Hematopoietic multipotent progenitor cell treated with erythropoietin and hydrocortisone succinate and interleukin-3 and kit ligand, for 17 days (in vitro differentiated cells): ENCODE measurements at places on chromosomes 6 and 20.

- DNase-seq, result no peak
Measured at GRCh38 chr6:116380346-116380745, 9.6 kb downstream of the DSE start.

DNA sequence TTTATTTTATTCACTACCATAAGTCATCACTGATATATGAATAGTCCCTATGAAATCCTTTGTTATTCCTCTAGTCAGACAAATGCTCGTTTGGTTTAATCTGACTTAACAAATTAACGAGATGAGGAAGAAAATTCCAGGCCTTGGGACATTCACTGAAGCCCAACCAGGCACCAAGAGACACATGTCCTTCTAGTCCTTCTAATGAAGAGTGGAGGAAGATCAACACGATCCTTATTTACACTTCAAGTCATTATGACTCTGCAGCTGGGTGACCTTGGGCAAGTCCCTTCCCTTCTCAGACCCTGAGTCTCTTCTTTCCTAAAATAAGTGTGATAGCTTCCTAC, 117.5 kb downstream of the CEBPB start:
- no peak for DNase-seq

DNA sequence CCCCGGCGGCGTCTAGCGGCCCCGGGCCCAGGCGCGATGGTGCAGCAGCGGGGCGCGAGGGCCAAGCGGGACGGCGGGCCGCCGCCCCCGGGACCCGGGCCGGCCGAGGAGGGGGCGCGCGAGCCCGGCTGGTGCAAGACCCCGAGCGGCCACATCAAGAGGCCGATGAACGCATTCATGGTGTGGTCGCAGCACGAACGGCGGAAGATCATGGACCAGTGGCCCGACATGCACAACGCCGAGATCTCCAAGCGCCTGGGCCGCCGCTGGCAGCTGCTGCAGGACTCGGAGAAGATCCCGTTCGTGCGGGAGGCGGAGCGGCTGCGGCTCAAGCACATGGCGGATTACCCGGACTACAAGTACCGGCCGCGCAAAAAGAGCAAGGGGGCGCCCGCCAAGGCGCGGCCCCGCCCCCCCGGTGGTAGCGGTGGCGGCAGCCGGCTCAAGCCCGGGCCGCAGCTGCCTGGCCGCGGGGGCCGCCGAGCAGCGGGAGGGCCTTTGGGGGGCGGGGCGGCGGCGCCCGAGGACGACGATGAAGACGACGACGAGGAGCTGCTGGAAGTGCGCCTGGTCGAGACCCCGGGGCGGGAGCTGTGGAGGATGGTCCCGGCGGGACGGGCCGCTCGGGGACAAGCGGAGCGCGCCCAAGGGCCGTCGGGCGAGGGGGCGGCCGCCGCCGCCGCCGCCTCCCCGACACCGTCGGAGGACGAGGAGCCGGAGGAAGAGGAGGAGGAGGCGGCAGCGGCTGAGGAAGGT, 715 bp downstream of the SOX12 start:
- peak; percentile 17 for DNase-seq

- peak; percentile 8 for DNase-seq
Measured at GRCh38 chr6:13044390-13044789, 283.9 kb downstream of the TBC1D7 start.

DNA sequence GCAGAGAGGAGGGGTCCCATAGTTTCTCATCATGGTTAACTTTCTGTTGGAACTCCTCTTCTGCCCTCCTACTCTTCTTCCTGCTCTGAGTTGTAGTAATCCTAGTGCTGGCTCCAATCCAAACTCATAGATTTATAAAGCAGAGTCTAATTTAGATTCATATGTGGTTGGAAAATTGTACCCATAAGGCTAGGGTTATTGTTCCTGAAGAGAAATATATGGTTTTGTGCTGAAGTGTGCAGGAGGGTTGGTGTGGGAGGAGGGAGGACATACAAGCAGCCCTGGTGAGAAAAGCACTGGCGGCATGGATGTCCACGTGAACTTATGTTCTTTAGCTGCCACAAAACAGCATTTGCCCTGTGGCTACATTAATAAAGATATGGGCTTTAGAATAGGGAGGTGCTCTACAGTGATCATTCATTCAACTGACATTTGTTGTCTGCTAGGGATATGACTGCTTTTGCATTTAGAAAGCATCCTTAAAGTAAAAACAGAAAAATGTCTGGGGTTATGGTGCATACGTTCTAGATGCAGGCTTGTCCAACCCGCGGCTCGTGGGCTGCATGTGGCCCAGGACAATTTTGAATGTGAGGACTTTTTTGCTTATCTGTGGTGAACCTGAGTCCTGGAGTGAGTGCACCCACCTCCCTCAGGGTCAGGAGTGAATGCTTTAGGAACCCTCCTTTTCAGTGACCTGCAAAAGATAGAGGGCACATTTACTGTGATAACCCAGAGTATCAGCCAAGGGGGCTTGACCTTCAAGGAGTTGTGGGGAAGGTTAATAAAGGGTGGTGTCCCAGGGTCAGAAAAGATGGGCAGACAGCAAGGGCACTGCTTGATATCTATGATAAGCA, 4.1 kb downstream of the HLA-A start:
- DNase-seq, result no peak

GRCh38 chr20:23550227-23550626, 18.1 kb downstream of the CST9L start:
- DNase-seq, result no peak

DNA sequence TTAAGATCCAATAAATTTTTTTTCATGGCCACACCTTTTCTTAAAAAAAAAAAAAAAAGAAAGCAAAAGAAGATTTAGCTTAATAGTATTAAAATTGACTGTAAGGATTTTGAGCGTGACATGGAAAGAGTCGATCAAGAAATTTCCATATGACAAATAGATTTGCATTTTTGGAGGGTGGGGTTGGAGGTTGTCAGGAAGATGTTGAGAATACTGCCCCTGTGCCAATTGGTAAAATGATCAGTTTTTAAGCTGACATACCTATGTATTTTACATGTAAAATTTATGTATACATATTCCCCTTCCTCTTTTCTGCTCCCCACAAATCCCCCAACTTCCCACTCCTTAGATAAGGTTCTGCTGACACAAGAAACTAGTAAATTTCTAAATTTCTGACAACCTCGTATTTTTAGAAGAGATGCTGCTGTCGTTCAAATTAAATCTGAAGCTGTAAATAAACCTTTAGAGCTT, 520.9 kb downstream of the CD83 start:
- DNase-seq, result no peak

DNA sequence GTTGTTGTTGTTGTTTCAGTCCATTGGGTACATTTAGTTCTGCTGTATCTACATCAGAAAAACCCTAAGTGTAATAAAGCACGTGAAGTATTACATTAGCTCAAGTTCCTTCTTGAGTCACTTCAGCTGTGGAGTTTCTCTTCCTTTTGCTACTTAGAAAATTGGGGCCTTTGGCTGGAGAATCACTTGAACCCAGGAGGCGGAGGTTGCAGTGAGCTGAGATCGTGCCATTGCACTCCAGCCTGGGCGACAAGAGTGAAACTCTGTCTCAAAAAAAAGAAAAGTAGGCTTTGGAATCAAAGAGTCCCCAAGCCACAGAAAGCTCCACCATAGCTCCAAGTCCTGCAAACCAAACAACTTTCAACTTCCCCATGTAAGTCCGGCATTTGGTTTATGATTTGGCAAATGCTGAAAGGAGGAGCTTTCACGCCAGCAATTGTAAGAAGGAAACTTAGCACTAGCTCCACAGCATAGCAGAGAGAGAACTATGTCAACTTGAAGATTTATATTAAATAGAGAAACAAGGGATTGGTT, 56.5 kb upstream of the RNF144B start:
- no peak for DNase-seq

DNA sequence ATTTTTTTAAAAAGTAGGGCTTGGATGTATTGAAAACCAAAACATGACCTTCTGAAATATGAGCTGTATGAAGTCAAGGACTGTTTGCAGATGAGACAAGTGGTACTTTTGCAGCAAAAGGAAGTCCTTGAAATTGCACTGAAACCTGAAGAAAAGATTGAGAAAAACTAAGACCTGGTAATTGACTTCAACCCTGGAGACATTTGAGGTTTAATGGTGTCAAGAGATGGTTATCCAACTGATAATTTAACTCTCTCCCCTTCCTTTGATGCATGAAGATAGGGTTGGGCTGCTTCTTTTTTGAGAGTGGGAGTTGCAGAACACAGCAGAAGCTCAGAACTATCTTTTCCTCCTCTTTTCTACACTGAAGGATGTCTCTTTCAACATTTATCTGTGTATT, 180.9 kb upstream of the DTNBP1 start:
- DNase-seq, result no peak

GRCh38 chr6:38713812-38714211, 1.3 kb upstream of the DNAH8 start:
- DNase-seq, result no peak

DNA sequence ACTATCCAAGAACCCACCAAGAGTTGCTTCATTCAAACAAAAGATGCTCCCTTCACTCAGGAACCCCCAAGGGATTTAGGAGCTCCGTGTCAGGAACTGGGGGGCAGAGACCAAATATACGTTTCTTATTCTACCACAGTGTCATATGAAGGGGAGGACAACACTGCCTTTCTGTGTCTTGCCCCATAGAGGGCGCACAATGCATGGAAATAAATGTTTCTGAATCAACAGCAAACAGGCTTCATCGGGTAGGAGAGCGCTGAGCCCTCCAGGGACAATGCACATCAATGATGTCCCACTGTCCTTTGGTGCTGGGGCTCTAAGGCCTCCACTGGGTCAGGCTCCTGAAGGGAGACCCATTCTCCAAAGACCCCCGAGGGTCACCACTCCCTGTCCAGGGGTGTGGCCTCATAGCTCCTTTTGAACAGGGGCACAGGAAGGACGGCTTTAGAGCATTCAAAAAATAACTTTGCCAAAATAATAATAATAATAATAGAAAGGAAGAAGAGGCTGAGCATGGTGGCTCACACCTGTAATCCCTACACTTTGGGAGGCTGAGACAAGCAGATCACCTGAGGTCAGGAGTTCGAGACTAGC, 31.1 kb downstream of the PLG start:
- DNase-seq, result peak; percentile 12

DNA sequence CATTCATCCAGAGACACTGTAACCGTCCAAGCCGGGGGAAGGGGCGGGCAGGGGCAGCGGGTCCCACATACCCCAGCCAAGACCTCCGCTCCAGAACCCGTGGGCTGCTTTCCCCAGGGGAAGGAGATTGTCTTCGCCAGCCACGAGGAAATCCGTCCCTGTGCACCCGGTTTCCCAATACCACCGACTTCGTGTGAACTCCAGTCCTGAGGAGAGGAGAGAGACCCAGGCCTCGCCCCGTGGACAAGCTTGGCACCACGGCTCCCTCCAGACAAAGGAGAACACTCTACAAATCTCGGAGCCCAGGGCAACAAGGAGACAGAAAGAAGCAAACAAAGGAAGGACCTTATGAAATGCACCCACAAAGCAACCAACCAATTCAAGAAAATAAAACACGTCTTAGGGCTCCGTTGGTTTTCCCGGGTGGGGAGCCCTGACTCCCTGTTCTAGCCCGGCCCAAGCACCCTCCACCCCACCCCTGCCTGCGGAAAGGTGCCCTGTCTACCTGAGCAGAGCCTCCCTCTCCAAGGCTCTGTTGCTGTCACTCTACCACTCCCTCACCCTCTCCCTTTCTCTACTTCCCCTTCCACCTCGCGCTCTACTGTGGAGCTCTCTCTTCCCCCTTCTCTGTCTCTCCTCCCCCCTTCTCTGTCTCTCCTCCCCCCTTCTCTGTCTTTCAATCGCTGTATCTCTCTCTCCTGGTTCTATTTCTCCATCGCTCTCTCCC, 1382.8 kb upstream of the DEFB115 start:
- no peak for DNase-seq

DNA sequence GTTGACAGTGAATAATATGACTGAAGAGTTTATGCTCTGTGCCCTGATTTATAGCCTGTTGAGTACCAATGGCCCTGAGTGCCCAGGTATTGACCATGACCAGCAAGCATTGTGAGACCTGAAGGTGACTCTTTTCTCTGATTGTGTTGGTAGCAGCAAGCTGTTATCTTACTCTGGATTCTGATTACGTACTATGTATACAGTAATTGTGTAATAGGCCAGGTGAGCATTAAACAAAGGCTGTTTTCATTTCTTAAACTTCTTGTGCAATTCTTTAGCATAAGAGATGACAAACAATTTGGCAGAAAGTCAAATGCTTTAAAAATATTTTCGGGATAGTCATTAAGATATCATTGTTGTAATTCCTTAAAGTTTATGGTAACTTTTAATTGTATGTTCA, 111.7 kb upstream of the PTPRK start:
- no peak for DNase-seq

DNA sequence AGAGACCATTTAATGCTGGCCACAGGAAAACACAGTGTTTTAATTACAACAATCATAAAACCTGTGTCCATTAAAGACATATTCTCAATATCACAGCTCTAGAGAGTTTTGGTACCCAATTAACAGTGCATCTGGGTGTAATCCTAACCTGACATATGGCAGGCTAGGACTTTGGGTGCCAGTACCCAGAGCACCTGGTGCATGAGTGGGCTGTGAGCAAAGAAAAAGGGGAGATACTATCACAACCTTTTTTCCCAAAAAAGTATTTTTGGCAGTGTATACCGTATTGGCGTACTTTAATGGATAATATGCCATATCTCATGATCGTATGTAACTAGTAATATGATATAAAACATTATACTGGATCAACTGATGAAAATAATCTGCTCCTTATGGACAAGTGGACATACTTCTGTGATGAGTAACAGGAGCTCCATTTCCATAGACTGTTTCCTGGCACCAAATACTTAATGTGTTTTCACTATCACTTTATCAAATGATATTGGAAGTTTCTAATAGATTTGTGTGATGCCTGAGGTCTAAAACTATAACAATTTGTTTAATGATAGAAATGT, 91.7 kb downstream of the COL19A1 start:
- DNase-seq, result no peak

- DNase-seq, result no peak
Measured at GRCh38 chr6:108732091-108732870, 115.9 kb upstream of the ARMC2 start.

GRCh38 chr6:167119670-167120582, 3.0 kb upstream of the CCR6 start:
- DNase-seq, result no peak

DNA sequence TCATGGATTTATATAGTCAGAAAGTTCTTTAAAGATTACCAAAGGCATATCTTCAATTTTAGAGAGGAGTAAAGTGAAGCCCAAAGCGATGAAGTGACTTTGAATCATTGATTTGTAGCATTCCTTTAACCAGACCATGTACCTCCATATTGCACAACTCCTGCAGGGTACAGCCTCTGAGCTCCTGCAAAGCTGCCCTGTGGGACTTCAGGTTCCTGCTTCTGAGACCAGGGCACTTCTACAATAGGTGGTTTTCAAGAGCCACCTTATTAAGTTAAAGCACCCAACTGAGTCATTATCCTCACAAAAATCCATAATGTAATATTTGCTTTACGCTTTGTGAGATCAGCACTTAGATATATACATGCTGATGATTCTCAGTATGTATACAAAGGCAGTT, 270.7 kb upstream of the RGS17 start:
- DNase-seq, result no peak

DNA sequence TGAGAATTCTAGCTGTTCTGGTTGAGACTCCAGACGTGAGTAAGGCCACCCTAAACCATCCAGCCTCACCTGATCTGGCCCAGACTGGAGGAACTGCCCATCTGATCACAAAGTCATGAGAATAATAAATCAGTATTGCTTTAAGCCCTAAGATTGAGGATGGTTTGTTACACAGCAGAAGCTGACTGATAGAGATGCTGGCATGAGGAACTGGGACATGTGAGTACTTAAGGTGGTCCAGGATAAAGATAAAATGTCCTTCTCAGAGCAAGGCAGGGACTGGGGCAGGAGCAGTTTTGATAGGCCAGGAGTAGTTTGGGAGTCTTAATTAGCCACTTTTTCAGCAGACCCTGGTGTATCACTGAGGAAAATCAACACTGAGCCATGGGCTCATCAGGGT, 6.8 kb downstream of the GTSF1L start:
- DNase-seq, result no peak
